ENCODE measurements at places on chromosomes 1 and 21.

GRCh38 chr1:45884700-45885099 is 81.3 kb downstream of the MAST2 start:
- DNase-seq: no peak

DNA sequence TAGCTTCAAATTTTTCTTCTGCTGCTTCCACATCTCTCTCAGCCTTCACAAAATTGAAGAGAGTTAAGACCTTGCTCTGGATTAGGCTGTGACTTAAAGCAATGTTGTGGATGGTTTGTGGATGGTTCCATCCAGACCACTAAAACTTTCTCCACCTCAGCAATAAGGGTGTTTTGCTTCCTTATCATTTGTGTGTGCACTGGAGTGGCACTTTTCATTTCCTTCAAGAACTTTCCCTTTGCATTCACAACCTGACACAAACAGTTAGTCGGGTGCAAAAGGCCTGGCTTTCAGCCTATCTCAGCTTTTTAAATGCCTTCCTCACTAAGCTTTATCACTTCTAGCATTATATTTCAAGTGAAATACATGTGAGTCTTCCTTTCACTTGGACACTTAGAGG is 30.3 kb downstream of the DENND1B start:
- DNase-seq: no peak

- no peak for DNase-seq
Measured at GRCh38 chr1:113226148-113226547, 153.2 kb downstream of the LRIG2 start.

- no peak for DNase-seq
Measured at GRCh38 chr1:7040969-7041695, 255.9 kb downstream of the CAMTA1 start.

DNA sequence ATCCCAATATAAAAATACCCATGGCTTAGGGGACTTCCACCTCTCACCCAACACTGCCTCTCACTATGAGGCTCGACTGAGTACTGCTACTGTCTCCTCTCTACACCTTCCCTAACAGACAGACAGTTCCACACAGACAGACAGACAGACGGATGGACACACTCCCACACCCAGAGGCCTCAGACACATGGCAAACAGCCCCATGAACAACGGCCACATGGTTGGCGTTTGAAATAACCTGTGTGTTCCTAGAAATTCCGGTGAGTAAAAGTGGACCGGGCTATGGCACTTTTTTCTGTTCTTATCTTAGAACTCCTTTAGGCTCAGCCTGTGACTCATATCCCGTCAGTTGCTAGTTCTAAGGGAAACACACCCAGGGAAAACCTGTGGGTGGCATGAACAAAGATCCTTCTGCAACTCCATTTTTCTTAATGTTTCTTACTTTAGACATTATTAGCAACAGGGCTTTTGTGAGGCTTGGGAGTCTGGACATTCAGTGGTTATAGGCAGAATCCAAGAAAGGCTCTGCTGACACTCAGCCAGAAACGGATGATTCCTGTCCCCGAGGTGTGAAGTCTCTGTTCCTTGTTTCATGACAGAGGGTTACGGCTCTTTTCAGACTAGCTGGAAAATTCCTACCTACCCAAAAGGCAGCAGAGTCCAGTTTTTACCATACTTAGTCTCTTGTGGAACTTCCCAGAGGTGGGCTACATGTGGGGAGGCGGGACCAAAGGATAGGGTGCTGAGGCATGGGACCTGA is 90.5 kb upstream of the TLR5 start:
- no peak for DNase-seq

- no peak for DNase-seq
Measured at GRCh38 chr1:210662291-210663050, 333.8 kb downstream of the HHAT start.

DNA sequence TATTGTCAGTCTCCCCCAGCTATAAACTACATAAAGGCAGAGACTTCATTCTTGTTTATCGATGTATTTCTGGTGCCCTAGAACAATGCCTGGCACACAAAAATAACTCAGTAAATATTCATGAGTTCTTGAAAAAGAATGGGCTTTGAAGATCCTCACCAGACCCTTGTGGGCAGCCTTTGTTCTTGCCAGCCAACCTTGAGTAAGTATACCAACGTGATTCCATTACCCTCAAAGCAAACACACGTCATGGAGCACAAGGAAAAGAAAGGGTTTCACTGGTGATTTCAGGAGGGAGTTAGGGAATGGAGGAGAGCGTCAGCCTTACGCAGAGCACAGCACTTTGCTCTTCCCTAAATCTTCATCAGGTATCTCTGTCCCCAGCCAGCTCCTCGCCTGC is 29.4 kb downstream of the NMNAT2 start:
- DNase-seq: no peak

All from T-cell (primary cell).